ENCODE measurements at places on chromosomes 5 and 9.

- DNase-seq = no peak
Observed at GRCh38 chr9:69260161-69260560, 64.9 kb upstream of the ENTREP1 start.

DNA sequence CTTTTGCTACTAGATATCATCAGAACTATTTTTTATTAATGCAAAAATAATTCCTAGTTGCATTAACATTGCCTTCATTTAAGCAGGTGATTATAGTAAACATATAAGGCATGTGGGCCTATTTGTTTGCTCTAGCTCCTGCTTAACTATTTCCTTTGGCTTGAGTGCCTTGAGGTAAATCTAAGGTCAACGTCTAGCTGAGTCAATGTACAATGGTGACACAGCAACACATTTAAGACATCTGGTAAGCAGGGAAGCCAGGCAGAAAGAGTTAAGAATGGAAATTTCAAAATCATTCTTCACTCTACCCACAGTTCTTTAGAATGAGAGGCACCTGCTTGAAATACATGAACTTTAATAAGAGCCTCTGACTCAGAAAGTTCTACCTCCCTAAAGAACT is 111.9 kb upstream of the FST start:
- no peak for DNase-seq

- DNase-seq = no peak
Observed at GRCh38 chr9:34151398-34151797, 24.9 kb upstream of the DCAF12 start.

GRCh38 chr9:5428794-5429528 is 8.8 kb downstream of the PLGRKT start:
- DNase-seq = no peak

DNA sequence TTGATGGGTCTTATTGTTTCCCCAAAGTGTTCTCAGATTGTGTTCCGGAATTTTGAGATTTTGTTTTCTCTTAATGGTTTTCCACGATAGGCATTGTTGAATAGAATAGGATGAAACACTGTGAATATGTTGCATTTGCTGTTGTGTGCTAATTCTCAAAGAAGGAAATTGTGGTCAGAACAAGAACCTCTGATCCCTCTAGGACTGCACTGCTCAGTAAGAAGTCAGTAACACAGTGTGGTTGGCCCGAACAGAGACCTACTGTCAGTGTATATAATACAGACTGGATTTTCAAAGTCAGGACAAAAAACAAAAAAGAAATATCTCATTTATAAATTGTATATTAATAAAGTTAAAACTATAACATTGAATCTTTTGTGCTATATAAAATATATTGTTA is 494.8 kb downstream of the MAT2B start:
- no peak for DNase-seq

DNA sequence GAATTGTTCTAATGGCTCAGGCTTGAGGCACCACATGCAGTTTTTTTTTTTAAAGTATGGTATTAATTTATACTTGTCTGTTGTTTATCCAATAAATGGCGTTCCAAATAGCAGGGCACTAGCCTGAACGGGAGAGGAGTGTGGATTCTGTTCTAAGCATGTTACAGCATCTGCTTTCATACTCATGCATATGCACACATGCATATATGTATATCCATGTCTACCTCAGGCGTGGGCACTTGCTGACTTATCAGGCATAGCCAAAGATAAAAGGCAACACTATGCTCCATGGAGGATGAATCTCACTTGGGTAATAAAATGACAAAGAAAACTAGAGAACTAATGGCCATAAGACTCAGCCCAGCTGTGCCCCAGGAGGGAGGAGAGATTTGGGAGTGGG is 393.8 kb downstream of the GADD45G start:
- DNase-seq = no peak

DNA sequence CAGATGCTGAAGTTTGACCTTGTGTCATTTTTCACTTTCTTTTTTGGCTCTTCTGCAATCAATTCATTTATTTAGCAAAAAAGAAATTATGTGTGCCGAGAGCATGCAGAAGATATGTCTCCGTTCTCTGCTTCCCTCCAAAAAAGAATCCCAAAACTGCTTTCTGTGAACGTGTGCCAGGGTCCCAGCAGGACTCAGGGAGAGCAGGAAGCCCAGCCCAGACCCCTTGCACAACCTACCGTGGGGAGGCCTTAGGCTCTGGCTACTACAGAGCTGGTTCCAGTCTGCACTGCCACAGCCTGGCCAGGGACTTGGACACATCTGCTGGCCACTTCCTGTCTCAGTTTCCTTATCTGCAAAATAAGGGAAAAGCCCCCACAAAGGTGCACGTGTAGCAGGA is 2.4 kb downstream of the FGFR4 start:
- no peak for DNase-seq

DNA sequence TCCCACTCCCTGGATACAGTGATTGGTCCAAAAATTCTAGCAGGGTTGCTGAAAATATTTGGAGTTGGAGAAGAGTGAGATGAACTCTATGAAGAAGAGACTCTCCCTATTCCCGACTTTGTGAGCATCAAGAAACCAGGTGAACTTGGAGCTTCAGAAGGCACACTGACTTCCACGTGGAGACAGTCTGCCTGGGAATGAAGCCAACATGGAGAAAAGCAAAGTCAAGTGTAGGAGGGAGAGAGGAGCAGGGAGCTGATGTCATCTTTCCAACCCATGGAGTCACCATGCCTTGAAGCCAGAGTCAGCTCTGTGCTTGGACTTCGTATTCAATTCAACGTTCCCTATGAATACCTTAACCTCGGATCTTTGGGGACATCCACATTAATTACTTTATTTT is 125.1 kb downstream of the NPR3 start:
- no peak for DNase-seq

DNA sequence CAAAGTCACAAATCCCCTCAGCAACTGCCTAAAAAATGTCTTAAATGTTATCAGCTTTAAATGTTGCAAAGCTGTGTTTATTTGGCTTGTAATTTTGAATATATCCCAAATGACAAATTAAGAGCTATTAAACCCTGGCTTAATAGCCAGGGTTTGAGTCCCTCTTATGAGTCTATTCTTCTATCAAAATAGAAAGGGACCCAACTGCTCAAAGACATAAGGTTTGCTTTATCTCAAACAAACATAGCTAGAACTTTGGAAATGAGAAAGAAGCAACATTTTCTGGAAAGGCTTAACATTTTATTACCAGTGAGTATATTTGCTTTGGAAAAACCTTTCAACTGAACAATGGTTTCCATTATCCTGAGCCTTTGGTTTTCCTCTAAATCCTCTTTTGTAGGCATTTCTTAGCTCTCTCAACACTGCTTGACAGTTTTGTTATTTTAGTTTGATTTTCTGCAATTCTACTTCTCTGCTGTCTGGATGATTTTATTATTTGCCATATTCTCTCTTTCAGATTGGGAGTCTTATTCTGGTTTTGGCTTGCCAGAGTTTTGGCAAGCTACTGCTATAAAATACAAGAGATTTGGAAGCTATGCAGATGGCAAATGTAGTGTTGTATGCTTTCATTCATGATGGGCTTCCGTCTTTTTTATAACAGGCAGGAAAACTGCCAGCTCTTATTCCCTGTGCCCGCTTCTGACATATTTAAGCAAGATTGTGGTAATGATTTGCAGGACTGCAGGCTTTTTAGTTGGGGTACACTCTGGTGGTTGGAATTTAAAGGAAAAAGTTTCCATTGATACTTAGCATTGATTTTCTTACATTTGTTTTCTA is 734.9 kb downstream of the DTWD2 start:
- DNase-seq = peak; percentile 59

GRCh38 chr5:160245506-160246086 is 16.3 kb downstream of the FABP6 start:
- DNase-seq = no peak

- no peak for DNase-seq
Observed at GRCh38 chr9:120755044-120755443, 38.2 kb downstream of the FBXW2 start.

GRCh38 chr5:109030360-109031143 is 282.9 kb downstream of the FER start:
- no peak for DNase-seq

- no peak for DNase-seq
Observed at GRCh38 chr9:132430998-132431397, 21.0 kb downstream of the CFAP77 start.

DNA sequence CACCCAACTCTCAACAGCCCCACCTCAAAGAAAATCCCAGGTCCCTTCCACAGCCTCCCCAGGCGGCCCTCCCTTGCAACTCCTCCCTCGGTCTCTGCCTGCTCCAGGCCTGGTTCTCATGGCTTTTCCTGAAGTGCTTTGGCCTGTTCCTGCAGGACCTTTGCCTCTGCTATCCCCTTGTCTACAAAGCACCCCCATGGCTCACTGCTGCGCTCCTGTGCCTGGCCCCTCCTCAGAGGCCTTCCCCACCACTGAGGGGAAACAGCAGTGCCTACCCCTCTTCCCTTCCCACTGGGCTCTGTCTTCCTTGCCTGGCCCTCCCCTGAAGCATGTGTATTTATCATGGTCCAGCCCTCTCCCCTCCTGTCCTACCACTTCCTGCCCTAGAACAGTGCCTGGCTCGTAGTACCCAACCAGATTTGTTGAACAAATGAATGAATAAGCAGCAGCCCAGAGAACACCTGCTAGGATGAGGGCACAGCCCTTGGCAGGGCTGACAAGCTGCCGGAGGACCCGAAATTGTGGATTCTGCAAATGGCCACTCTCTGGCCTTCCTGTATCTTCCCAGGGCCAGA is 68.6 kb upstream of the LRRTM2 start:
- no peak for DNase-seq

GRCh38 chr5:39420482-39421145 is 4.2 kb downstream of the DAB2 start:
- no peak for DNase-seq

DNA sequence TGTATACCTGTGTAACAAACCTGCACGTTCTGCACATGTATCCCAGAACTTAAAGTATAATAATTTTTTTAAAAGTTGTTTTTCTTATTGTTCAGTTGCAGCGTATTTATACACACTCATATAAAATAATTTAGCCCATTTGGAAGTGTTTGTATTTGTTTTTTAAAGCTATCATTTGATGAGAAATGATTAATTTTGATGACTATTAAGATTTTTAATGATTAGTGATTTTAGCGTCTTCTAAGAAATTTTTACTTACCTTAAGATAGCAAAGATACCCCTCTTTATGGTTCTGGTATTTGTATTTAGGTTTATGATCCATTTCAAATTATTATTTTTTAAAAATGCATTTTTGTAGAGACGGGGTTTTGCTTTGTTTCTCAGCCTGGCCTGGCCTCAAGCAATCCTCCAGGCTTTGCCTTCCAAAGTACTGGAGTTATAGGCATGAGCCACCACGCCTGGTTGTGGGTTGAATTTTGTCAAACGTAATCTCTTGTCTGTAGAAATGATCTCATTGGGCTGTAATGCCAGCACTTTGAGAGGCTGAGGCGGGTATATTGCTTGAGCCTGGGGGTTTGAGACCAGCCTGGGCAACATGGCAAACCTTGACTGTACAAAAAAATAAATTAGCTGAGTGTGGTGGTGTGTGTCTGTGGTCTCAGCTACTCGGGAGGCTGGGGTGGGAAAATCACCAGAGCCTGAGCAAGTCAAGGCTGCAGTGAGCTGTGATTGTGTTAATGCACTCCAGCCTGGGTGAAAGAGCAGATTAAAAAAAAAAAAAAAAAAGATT is 26.9 kb downstream of the CSNK1G3 start:
- no peak for DNase-seq

DNA sequence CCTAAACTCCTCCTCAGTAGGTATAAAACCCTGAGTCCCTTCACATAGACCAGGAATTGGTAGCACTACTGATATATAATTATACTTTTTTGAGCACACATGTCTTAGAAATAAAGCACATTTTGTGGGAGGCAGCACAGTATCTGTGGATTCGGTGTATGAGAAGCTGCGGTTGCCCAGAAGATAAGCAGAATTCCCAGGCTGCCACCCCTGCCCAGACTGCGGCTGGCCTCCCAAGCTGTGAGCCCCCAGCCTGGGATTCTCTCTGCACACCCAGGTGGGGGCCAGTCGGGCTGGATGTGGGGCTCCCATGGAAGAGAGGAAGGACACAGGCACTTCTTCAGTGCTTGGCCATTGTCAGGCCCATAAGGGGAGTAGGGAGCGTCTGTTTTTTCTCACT is 25.6 kb upstream of the ANGPTL2 start:
- DNase-seq = no peak

- DNase-seq = no peak
Observed at GRCh38 chr9:94160594-94161501, 76.6 kb downstream of the PTPDC1 start.

GRCh38 chr5:35921930-35922329 is 16.5 kb downstream of the CAPSL start:
- no peak for DNase-seq

DNA sequence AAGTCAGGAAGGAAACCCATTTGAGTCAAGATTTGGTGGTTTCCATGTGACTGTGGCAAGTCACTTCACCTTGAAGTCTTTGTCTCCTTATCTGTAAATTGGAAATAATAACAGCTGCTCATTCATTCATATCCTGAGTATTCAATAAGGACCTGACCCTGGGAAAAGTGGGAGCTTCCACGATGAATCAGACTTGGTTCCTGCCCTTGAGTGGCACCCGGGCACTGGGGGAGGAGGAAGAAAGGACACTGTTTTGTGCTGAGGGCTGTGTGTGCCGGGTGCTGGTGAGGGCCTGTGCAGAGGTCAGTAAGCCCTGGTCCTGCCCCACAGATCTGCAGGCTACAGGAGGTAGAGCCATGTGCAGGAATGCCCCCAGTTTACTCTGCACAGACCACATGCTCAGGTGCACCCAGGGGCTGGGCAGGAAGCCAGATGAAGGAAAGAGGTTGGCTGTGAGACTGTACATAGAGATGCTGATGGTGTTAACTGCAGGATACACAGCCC is 6.8 kb downstream of the NDST1 start:
- DNase-seq = peak; percentile 2

DNA sequence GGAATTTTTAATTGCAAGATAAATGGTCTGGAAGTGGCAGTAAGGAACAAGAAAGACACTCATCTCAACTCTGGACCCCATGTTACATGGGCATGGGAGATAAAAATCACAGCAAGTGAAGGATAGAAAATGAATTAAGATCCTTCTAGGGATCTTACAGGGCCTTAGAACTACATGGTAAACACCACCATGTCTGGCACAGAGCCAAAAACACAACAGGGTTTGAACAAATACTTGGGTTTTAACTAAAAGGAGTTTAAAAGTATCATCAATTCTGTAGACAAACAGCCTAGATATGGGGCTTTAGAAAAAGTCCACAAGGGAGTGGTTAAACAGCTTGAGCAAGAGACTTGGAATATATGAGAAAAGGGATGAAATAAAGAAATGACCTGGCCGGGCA is 366.4 kb downstream of the ARL15 start:
- DNase-seq = no peak

- no peak for DNase-seq
Observed at GRCh38 chr9:995192-995591, 18.7 kb downstream of the DMRT3 start.

- DNase-seq = no peak
Observed at GRCh38 chr5:153829510-153830065, 209.1 kb downstream of the FAM114A2 start.

- peak; percentile 5 for DNase-seq
Observed at GRCh38 chr9:119588874-119589744, 219.9 kb upstream of the BRINP1 start.

- DNase-seq = no peak
Observed at GRCh38 chr9:37430841-37431597, 8.5 kb downstream of the GRHPR start.
